ENCODE measurements at places on chromosomes 3 and 15.

- DNase-seq: no peak
These were observed 8.3 kb upstream of the SCN10A start for GRCh38 chr3:38824349-38824748.

GRCh38 chr15:46091860-46092450 is 457.1 kb downstream of the SQOR start:
- no peak for DNase-seq

- peak; percentile 65 for DNase-seq
These were observed 542.3 kb upstream of the ROBO2 start for GRCh38 chr3:76497636-76498035.

DNA sequence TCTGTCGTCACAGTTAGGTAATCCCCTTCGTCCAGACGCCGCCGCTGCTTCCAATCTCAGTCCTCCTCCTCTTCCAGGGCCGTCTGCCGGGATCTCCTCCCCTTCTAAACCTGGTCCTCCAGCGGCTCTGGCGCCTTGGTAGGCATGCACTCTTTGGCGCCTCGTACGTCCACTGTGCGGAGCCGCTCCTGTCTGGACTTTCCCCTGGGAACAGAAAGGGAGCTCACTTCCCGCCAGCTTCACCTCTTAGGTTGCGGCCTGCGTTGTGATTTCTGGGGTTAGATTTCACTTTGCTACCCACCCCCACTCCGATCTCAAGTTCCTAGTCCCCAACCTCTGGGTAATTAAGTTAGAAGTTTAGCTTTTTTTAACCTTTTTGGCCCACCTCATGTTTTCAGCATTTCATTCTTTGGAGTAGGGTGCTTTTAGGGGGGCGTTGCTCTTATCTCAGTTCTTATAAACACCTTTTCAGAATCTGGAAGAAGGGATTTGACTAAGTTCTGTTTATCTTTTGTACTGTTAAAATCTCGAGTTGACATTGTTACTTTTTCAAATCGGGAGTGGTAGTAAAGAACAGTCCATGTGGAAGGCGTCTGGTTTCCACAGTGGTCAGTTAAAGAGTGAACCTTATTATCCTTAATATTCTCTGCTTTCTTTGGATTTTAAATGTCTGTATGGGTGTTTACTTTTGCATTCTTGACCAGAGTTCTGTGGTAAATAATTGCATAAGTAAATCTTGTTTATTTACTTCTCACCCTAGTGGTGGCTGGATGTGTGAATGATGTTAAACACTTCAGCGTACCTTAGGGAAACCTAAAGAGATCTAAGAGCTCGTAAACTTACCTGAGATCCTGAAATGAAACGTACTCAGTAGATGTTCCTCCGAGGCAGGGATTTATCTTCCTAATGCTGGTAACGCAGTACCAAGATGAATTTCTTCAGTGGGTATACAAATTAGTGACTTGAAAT is 611 bp downstream of the CTDSPL2 start:
- no peak for DNase-seq

DNA sequence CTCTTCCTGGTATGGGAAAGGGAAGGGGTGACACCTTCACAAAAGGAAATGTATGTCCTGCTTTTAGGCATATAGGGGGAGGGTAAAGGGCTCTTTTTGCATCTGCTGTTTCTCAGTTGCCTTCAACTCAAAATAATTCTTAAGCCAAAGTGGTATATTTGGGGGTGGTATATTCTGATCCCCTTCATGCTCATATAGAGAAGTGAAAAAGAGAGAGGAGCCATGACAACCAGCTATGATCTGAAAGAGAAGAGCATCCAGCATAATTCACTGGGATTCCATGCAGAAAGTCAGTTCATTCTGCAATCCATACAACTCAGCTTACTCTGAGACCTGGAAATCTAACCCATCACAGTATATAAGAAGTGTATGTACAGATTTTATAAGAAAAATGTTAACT is 22.3 kb downstream of the DENND6A start:
- no peak for DNase-seq

DNA sequence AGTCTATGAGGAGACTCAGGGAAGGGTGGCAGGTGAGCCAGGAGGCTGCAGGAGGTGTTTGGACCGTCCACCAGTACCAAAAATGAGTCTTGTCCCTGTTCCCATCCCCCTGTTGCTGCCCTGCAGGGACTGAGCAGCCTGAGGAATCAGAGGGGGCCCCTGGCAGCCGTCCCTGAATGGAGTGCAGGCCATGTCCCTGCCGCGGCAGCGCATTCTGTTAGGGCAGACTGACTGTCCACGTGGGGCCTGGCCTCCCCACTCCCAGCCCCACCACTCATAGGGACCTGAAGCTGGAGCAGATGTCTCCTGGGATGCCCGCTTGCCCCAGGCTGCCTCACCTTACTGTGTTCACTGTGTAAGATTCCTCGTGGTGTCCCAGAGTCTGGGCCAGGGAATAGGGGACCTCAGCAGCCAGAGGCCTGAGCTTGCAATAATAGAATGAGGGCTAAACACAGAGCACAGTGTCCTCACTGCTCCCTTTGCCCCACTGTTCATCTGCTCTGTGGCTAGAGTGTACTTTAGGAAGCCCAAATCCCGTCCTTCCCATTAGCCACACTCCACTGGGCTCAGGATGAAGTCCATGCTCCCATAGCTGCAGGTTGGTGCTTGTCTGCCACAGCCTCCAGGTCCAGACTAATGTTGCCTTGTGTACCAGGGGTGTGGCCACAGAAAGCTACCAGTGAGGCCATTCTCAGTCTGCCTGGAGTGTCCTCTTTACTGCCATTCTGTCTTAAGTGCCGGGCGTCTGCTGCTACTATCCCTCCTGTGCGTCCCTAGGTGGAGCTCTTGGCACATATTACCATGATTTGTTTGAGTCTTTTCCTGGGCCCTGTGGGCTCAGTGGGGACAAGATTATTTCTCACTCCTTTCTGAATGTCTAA is 63.2 kb downstream of the HCN4 start:
- peak; percentile 47 for DNase-seq

DNA sequence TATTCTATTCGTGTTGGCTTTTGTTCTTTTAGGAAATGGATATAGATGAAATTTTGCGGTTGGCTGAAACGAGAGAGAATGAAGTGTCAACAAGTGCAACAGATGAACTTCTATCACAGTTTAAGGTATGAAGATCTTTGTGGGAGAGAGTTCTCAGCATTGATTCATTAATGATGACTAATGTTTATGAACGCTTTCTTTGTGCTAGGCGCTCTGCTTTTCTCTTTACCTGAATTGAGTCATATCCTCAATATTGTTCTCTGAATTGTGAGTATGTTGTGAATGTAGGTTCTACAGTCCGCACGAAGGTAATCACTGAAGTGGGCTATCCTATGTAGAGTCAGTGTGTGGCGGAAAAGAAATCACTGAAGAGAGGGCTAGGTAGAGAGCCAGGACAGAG is 81.2 kb downstream of the CHD2 start:
- no peak for DNase-seq

All from iPS DF 19.7 (cell line).